Lung microvascular endothelial cell (primary cell): ENCODE measurements at places on chromosomes 5 and 9. TPM values are rescaled to one million over a fixed set of nuclear protein-coding genes. Genes with fewer than 3 reads are reported as not detected.

Gene GARNL3
- 2.4 and 2.6 TPM in 2 replicates for total RNA-seq

Gene SMIM27
- 3.9 and 6.2 TPM in 2 replicates for total RNA-seq

Gene BARHL1
- total RNA-seq = not detected in 2 replicates

Gene POU5F2
- 0.22 and 0.40 TPM in 2 replicates for total RNA-seq

Gene PCDHB4
- 0.20 and 0.22 TPM in 2 replicates for total RNA-seq

Gene IL17B
- total RNA-seq = not detected in 2 replicates

Gene PCDHGA5
- total RNA-seq = 0.44 and 0.60 TPM in 2 replicates

Gene CFAP157
- not detected in 2 replicates for total RNA-seq

Gene SMIM32
- not detected in 2 replicates for total RNA-seq

Gene ARHGEF39
- total RNA-seq = under 0.01 and 0.44 TPM in 2 replicates

Gene POU4F3
- total RNA-seq = under 0.01 and 0.22 TPM in 2 replicates

Gene DOCK2
- total RNA-seq = 0.20 and 0.44 TPM in 2 replicates

Gene DDX4
- total RNA-seq = not detected in 2 replicates

Gene CTSL
- total RNA-seq = 236 and 362 TPM in 2 replicates

Gene ARID3C
- under 0.01 and 0.20 TPM in 2 replicates for total RNA-seq
